Caudate nucleus (tissue), 63 donors: ENCODE measurements at places on chromosomes 2 and 18.
A peak's percentile ranks its signal among the peaks of the same experiment; 100 is the strongest.

- no peak for DNase-seq
These were observed 2.1 kb downstream of the MARCHF7 start for GRCh38 chr2:159714247-159714930.

- DNase-seq = peak; percentile 97
These were observed 704 bp upstream of the ODC1 start for GRCh38 chr2:10448576-10449485.

GRCh38 chr2:68916226-68916625, 36.5 kb downstream of the GKN2 start:
- no peak for DNase-seq

DNA sequence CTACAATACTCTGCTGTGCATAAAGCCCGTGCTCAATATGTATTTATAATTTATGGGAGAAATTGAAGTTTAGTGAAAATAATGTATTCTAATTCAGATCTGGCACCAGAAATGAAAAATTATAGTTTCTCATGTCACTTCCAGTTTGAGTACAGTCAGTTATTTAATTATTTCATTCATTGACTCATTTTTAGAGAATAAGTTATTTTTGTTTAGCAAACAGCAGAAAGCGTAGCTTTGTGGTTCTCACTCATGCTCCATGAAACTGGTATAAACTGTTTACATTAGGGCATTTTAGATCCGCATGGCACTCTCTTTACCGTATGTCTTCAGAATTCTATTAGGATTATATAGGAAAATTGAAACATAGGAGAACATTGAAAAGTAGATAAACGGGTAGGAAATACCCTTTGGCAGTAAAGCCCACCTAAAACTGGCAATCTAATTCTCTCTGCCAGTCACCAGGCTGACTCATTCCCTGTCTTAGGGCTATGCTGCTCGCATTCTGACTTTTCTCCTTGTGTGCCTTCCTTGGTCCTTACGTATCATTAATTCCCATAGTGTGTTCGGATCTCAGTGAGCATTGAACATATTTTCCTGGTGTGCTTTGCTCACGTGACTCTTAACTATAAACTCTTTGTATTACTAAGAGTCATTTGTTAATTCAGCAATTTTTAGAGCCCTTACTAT, 106.0 kb downstream of the ZNF236 start:
- no peak for DNase-seq

- DNase-seq = no peak
These were observed 2.9 kb downstream of the IL18R1 start for GRCh38 chr2:102358496-102358895.

DNA sequence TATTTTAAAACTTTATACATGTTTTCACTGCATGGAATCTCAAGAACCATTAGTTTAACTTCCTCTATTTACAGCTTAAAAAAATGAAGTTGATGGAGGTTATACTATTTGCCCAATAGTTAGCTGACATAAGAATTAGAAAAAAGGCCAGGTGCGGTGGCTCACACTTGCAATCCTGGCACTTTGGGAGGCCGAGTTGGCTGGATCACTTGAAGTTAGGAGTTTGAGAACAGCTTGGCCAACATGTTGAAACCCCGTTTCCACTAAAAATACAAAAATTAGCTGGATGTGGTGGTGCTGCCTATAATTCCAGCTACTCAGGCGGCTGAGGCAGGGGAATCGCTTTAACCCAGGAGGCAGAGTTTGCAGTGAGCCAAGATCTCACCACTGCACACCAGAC, 125.1 kb upstream of the CDH19 start:
- no peak for DNase-seq

GRCh38 chr2:29260142-29260772, 145.0 kb downstream of the CLIP4 start:
- no peak for DNase-seq

DNA sequence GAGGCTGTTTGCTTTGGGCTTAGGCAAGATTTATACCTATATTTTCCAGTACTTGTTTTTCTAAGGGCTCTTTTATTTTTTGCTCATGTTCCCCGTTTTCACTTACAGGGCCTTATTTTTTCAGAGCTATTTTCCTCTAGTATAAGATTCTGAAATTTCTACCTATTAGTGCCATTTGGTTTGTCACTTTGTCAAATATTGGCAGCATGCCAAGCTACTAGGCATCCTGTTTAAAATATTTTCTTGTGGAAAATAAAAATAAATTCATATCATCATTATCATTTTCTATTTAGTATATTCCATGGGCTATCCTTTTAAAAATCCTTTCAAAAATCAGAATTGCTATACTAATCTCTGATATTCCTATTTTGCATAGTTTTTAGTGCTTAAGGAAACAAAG, 64.8 kb upstream of the CHST9 start:
- DNase-seq = no peak
